Fibroblast of skin of scalp (primary cell): ENCODE measurements at places on chromosomes 6 and 20.
A peak's percentile ranks its signal among the peaks of the same experiment; 100 is the strongest.

GRCh38 chr6:15569035-15569995 lies 93.5 kb downstream of the DTNBP1 start:
- DNase-seq, result no peak

DNA sequence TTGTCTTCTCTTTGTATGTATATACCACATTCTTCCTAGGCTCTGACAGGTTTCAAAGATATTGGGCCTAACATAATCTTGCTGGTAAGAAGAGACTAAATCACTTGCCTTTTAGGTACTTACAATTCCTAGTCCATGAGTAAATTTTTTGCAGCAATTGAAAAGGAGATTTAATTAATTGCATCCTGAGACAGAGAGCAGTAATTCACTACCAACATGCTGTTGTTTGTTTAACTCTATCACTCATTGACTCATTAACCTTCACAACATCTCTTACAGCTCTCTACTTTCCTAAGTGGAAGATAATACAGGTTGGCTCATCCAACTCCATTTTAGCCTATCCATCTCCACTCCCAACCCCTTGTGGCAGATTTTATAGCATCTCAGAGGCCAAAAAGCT lies 280.4 kb downstream of the ALDH8A1 start:
- no peak for DNase-seq

DNA sequence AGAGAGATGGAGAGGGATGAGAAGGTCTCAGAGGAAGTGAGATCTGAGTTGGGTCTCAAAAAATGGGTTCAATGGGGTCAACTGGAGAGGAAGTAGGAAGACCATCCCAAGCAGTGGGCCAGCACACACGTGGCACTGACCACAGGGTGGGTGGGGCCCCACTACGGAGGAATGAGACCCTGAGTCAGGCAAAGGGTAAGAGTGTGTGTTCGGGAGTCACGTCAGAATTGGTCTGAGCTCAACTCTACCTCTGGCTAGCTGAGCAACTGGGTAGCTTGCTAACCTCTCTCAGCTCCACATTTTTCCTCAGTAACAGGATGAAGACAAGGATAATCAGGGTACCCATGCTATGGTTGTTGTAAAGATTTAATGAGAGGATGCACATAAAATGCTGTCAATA lies 79.0 kb downstream of the TRERF1 start:
- no peak for DNase-seq

GRCh38 chr6:151804585-151805285 lies 2.7 kb upstream of the ESR1 start:
- DNase-seq, result no peak

DNA sequence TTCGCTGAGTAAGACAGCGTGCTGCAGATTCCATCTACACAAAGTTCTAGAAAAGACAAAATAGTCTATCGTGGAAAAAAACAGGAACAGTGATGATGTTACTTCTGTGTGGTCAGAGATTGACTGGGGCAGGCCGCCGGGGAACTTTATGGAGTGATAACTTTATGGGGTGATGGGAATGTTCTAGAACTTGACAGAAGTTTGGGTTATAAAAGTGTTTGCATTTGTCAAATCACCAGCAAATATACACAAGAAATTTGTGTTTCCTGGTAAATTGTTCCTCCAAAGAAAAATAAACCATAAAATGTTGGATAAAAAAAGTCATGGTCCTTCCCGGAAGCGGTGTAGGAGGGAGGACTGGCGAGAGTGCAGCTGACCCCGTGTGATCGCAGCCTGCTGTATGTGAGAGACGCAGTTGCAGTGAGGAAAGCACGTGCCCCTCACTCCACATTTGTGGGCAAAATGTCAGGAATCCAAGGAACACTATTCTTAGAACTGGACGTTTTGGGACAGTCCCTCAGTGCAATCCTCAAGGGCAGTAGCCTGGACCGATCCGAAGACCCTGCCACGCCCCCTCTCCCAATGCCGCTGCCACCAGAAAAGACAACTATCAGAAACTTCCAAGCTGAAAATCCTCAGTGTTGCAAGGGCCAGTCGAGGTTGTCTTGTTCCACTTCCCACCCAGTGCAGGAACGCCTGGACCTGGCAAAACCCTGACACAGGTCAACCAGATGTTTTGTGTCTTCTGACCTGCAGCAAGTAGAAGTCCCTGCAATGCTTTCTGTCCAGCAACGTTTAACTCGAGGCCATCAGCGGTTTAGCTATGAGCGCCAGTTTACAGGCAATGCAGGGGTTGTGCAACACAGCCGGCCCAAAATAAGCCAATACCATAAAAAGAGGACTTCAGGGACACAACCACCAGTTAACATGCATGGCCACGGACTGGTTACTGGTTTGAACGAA lies 80.5 kb upstream of the QKI start:
- DNase-seq, result no peak

DNA sequence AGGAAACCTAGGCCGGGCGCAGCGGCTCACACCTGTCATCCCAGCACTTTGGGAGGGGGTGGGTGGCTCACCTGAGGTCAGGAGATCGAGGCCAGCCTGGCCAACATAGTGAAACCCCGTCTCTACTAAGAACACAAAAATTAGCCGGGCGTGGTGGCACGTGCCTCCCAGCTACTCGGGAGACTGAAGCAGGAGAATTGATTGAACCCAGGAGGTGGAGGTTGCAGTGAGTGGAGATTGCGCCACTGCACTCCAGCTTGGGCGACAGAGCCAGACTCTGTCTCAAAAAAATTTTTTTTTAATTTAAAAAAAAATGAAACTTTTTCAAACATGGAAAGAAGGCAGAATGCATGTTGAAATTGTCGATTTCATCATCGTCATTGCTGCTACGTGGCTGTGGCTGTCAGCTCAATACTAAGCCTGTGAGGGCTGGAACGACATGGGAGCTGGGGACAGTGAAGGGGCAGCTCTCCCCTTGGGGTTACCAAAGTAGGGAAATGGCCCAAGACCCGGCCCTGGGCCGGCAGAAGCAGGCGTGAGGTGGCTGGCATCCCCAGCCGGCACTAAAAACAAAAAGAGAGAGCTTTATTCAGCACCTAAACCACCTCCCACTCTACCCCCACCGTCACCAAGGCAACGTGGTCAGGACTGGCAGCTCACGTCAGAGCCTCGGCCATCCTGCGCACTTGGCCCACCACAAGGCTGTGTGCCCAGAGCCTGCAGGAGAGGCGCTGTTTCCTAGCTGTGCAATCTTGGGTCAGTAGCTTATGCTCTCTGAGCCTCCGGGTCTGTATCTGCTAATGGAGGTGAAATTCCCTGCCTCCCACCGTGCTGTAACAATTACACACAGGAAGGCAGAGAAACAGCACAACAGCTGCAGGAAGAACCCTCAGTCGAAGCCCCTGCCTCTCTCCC lies 30.8 kb downstream of the AGPAT4 start:
- DNase-seq, result peak; percentile 27

DNA sequence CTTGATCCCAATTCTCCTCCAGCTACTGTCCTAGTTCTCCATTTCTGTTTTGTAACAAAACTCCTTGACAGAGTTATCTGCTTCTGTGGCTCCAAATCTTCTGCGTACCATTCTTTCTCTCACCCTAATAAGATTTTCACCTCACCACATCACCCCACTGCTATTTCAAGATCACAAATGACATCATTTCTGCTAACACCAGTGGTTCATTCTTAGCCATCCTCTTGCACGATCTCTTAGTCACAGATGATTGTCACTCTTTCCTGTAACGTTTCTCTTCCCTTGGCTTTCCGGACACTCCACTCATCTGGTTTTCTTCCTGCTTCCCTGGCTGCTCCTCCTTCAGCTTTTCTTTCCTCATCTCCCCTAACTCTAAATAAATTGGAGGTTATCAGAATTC lies 56.8 kb upstream of the FABP7 start:
- DNase-seq, result no peak

DNA sequence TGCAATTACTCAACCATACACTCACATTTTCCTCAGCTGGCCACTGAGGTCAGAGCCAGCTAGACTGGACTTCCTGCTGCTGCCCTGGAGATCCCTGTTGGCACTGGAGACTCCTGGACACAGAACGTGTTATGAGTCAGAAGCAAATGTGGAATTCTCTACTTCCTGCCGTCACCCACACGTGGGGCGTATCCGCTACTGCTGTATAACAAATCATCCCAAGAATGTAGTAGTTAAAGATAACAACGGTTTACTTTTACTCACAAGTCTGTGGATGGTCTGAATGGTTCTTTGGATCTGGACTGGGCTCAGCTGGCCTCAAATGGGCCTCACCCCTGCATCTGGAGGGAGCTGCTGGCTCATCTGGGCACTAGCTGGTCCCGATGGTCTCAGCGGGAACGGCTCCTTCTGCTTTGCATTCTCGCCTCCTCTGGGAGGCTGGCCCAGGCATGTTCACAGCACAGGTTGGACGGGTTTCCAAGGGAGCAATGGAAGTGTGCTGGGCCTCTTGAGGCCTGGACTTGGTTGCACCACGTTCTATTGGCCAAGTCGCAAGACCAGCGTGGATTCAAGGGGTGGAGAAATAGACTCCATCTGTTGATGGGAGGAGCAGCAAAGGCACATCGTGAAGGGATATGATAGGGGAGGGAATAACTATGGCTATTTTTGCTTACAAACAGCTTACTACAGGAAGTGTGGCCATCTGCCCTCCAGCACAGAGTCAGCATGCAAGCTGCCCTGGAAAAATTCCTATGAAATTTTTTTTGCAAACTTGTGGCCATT lies 118.5 kb downstream of the SNX5 start:
- DNase-seq, result peak; percentile 88

- DNase-seq, result no peak
Observed at GRCh38 chr6:53889365-53889764, 94.6 kb downstream of the LRRC1 start.

DNA sequence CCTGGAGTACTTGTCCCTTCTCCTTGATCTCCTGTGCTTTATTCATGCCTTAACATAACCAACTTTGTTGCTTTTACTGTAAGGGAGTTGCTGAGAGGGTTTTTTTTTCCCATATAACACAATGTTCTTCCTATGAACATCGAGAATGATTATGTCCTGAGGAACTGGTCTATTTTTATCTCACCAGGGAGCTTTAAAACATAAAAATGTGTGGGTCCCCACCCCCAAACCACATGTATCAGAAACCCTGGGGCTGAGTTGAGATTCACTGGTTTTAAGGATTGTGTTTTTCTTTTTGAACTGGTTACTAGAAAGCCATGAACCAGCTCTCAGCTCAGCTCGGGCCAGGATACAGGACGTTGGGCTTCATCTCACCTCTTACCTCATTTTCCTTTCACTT lies 118.5 kb upstream of the JAG1 start:
- peak; percentile 50 for DNase-seq

DNA sequence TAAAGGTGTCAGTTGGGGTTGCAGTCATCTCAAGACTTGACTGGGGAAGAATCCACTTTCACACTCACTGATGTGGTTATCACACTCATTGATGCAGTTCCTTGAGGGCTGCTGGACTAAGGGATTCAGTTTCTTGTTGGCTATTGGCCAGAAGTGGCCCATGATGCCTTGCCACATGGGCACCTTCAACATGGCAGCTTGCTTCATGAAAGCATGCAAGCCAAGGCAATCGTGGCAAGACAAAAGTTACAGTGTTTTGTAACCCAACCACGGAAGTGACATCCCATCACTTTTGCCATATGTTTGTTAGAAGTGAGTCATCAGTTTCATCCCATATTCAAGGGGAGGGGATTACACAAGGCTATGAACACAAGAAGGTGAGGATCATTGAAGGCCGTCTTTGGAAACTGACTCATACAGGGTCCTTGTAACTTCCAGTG lies 3.8 kb upstream of the RANBP9 start:
- no peak for DNase-seq

GRCh38 chr20:32964575-32964974 lies 39.7 kb downstream of the SUN5 start:
- no peak for DNase-seq

DNA sequence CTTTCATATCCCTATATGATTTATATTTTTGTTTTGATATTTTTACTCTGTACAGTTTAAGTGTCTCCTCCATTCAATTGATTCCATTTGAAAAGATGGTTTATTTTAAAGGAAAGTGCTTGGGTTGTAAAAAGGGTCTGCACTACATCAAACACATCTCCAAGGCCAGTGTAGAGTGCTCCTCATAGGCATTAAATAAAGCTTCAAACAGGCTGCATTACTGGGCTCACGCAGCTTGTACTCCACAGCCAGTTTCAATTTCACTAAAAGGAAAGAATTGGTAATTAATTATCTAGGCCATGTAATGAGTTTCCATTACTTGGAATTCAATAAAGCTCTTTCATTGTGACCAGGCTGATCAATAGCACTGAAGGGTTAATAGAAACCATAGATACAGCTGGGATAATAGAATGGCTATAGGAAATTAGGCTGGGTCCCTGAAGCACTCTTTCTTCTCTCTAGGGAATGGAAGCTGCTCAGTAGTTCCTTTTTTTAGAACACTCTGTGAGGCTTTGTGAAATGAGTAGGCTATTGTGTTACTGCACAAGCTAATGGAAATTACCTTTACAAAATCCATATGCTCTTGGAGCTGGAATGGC lies 442.2 kb downstream of the RNF144B start:
- DNase-seq, result no peak

DNA sequence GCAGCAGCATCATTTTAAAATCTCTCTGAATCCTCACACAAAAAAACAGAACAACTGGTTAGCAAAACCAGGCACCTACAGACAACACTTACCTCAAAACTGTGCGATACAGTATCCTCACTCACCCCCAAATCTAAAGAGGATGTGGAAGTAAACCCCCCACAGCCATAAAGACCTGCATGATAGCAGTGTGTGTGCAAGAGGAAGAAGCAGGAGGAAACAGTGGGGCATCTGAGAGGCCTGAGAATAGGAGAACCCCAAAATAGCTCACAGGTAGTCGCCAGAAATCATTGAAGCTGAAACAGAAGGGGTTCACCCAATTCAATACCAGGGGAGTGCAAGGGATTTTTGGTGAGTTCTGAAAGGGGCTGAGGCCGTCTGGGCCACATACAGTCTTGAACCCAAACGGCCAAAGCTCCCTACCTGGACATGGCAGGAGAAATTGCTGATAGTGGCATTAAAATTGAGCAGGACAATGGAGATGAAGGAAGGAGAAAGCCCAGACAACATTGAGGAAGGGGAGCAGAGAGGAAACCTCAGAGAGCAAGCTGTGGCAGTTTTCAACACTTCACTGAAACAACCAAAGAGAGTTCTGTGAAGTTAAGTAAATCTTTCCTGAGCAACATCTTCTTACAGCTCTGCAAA lies 129.7 kb downstream of the FIG4 start:
- DNase-seq, result no peak

DNA sequence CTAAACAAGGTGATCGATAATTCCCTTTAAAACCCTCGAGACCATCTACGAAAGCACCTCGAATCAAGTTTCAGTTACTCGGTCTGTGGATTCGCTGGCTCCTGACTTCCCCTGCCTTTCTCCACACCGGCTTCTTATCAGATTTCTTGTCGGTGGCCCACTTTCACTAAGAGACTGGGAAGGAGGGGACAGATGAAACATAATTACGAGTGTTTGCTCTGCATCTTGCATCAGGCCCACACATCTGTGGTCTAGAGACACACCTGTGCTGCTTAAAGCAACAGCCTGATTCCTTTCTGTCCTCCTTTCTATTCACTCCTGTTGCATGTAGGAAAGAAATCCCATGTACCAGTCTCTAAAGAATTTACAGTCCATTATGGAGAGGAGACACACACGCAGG lies 37.7 kb downstream of the INSM1 start:
- DNase-seq, result no peak

- peak; percentile 35 for DNase-seq
Observed at GRCh38 chr20:881051-881782, 34.9 kb downstream of the ANGPT4 start.
